ENCODE measurements at places on chromosomes 13 and 19. TPM values are rescaled to one million over a fixed set of nuclear protein-coding genes. Genes with fewer than 3 reads are reported as not detected.

Gene LPAR6
- total RNA-seq = 6.3 TPM

Gene ADAMTSL5
- total RNA-seq = not detected

Gene COQ8B
- total RNA-seq = 40.7 TPM

Gene CYP4F2
- not detected for total RNA-seq

Gene FAM216B
- 0.94 TPM for total RNA-seq

Gene NCAN
- total RNA-seq = 257 TPM
